ENCODE measurements at places on chromosomes 11 and 22.

GRCh38 chr11:60165538-60165937 lies 17.3 kb downstream of the MS4A6A start:
- no peaks in the 10 kb centered on the region for H3K27me3 ChIP-seq
- H3K36me3 ChIP-seq, result no peaks in the 10 kb centered on the region
- DNase-seq, result no peak

DNA sequence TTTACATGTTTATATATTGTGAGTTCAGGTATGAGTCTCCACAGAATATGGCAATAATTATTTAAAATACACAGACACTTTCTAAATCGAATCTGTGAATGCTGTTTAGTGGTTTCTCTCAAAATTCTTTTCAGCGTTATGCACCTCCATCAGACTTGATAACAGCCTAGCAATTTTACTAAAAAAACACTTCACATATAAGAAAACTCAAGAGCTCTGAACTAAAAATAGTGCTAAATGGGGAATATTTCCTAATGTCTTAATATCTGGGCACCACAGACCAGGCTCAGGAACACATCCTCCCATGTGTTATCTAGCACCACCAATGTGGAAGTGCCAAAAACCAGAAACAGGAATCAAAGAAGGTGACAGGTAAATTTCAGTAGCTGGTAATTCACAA lies 47.9 kb downstream of the ARHGAP32 start:
- no peaks in the 10 kb centered on the region for H3K4me1 ChIP-seq
- no peaks in the 10 kb centered on the region for H3K27me3 ChIP-seq
- no peak for DNase-seq
- no peaks in the 10 kb centered on the region for H3K36me3 ChIP-seq

DNA sequence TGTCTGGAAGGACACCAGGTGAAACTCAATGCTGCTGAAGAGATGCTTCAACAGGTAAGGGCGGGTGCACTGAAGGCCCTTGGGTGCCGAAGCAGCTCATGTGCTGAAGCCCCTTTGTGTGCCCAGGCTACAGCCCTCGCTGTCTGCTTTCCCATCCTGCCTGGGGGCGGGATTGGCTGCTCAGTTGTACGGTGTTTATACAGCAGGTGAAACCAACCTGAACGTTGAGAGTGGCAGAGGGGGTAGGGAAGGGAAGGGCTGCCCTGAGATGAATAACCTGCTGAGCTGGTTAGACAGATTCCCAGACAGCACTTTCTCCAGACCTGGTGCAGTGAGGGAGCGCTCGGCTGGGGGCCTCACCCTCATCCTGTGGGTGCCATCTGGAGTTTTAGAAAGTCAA lies 75.7 kb downstream of the CYB5R2 start:
- H3K36me3 ChIP-seq, result no peaks in the 10 kb centered on the region
- no peak for DNase-seq
- no peak overlapping the region for H3K27ac ChIP-seq
- no peak overlapping the region for H3K4me3 ChIP-seq
- H3K4me1 ChIP-seq, result peaks cover 8% of the 10 kb centered on the region

DNA sequence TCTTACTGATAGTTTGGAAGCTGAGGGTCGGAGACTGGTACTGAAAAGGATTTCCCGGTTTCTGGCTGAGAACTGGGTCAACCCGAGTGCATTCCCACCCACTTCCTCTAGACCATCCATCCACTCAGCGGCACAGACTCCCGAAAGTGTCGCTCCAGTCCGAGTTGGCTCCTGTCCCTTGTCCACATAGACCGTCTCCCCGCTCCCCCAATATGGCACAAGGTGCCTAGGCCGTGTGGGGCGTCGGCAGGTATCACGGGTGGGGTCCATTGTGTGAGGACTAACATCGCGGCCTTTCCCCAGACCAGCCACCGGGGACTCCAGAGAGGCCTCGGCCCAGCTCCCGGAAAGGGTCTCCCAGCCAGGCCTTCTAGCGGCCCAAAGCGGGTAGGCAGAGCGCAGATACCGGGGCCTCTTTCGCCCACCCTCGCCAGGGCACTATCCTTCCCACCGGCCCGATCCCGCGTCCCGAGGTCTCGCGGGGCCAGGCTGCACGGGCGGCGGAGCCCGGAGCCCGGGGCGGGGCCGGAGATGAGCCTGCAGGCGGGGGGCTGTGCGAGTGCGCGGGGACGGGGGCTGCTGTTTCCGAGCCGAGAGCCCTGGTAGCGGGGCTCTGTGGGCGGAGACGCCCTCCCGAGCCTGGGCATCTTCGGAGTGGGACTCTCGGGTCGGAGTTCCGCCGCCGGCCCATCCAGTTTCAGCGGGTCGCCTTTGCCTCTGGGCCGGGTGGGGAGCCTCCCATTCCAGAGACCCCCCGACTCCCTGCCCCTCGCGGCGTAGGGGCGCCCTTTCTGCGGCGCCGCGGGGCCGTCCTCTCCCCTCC lies 21.1 kb downstream of the SERPINH1 start:
- DNase-seq, result peak; percentile 86
- H3K4me1 ChIP-seq, result peaks cover 14% of the 10 kb centered on the region
- peak overlapping the region; percentile 83 for H3K27ac ChIP-seq
- no peaks in the 10 kb centered on the region for H3K27me3 ChIP-seq
- H3K4me3 ChIP-seq, result peak overlapping the region; percentile 33

DNA sequence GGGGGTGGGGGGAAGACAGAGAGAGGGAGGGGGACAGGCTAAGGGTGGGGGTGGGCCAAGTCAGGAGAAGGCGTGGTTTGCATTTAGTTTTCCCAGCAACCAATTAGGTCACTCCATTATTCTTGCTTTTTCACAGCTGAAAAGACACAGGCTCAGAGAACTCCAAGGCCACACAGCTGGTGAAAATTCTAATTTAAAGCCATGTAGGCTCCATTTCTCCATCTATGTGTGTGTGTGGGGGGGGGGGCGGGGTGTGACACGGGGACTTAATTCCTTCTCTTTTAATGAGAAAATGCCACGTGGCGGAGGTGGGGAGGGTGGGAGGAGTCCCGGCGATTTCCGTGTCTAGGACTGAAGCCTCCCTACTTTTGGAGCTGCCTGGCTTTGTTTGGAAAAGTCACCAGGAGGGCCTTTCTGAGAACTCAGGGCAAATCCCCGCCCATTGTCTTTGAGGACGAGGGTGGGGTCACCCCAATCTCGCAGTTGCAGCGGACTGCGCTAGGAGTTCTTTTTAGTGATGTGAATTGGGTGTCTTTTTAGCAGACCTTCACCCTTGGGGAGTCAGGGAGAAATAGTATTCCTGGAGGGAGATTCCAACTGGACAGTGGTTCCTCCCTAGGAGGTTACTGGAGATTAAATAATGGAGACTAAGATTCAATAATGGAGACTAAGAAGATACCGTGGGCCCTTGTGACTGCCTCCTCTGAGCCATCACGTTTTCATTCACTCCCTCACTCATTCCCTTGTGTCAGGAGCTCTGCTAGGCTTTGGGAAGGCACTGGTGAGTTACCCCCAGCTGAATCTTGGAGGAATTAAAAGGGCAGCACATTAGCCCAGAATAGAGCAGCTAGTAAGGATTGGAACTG lies 36.4 kb upstream of the PTPRJ start:
- H3K27ac ChIP-seq, result no peak overlapping the region
- no peaks in the 10 kb centered on the region for H3K4me1 ChIP-seq
- no peaks in the 10 kb centered on the region for H3K27me3 ChIP-seq
- DNase-seq, result no peak
- H3K36me3 ChIP-seq, result no peaks in the 10 kb centered on the region
- no peak overlapping the region for H3K4me3 ChIP-seq

GRCh38 chr11:60763692-60764369 lies 7.2 kb downstream of the MS4A15 start:
- no peak overlapping the region for H3K4me3 ChIP-seq
- H3K36me3 ChIP-seq, result no peaks in the 10 kb centered on the region
- H3K27ac ChIP-seq, result no peak overlapping the region
- H3K27me3 ChIP-seq, result no peaks in the 10 kb centered on the region

DNA sequence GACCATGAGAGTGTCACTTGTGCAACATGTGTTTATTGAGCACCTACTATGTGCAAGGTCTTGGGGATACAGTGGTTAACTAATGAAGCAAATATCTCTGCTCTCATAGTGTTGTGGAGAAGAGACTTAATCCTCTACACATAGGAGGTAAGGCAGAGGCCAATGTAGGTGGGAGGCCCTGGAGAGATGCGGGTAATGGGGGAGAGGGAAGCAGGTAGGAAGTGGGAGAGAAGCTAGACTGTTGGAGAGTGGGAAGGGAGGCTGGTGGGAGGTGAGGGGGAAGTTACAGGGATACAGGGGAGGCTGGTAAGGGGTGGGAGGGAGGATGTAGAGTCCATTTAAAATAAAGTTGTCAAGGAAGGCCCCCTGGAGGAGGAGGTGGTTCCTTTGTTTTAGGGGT lies 240.0 kb downstream of the MIAT start:
- no peaks in the 10 kb centered on the region for H3K27me3 ChIP-seq
- H3K27ac ChIP-seq, result no peak overlapping the region
- no peak overlapping the region for H3K4me3 ChIP-seq
- H3K36me3 ChIP-seq, result no peaks in the 10 kb centered on the region
- DNase-seq, result no peak
- H3K4me1 ChIP-seq, result peaks cover 19% of the 10 kb centered on the region

DNA sequence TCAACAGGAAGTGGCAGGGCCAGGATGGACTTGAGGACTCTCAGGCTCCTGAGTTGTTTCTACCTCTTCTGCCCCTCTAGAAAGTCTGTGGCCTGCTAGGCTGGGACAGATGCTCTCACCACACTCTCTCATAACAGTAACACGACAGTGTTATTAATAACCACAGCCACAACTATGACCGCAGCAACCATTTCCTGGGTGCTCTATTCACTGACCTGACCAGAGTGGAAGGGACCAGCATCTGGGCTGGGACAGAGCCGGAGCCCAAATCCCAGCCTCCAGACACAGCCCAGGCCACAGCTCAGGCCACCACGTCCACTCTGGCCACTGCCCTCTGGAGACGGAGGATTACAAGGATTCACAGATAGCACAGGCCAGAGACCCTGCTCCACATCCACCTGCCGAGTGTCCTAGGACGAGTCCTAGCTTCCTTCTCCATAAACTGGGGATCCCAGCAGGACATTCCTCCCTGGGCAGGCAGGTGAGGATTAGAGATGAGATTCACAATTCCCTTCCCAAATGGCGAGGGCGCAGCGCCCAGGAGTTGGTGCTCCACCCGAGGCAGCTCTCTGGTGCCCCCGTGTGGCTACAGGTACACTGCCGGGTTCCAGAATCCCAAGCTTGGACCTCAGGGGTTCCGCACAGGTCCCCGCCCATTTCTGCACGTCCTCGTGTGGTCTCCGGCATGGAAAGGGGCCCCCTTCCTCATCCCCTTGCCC lies 7.1 kb downstream of the PNPLA5 start:
- peak; percentile 68 for DNase-seq
- H3K4me1 ChIP-seq, result no peaks in the 10 kb centered on the region
- no peak overlapping the region for H3K27ac ChIP-seq
- peaks cover 4% of the 10 kb centered on the region for H3K27me3 ChIP-seq
- H3K4me3 ChIP-seq, result no peak overlapping the region
- no peaks in the 10 kb centered on the region for H3K36me3 ChIP-seq

DNA sequence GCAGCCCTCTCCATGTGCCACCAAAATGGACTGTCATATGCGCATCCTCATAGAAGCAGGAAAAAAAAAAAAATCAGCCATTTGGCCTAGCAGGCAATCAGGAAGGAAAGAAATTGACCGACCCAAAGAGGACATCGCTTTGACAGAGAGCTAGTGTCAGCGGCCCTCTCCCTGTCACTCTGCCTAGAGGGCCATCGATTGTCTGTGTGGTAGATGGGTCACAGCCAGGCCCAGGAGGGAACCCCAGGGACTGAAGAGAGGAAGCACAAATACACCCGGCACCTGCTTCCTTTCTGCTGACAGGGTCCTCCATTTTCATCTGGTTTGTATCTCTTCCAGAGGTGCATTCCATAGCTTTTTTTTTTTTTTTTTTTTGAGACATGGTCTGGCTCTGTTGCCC lies 21.8 kb downstream of the VPS37C start:
- H3K27me3 ChIP-seq, result no peaks in the 10 kb centered on the region
- H3K4me1 ChIP-seq, result peaks cover 15% of the 10 kb centered on the region
- H3K36me3 ChIP-seq, result no peaks in the 10 kb centered on the region
- H3K27ac ChIP-seq, result peak overlapping the region; percentile 39

DNA sequence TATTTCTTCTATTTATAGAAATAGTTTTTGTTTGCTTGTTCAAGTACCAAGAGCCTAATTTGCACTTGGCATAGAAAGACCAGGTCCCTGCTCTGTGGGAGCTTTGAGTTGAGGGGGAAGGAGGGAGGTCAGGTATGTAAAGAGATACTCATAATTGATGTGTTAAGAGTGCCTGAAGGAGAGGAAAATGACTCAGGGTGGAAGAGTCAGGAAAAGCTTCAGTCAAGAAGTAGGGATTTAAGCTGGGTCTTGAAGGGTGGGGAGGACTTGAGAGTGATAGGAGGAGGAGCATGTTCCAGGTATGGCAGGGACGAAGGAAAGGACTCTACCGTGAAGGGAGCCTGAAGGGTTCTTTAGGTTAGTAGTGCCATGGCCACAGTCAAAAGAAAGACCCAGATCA lies 9.0 kb downstream of the RBX1 start:
- H3K27ac ChIP-seq, result peak overlapping the region; percentile 39
- H3K27me3 ChIP-seq, result no peaks in the 10 kb centered on the region
- DNase-seq, result no peak
- H3K4me3 ChIP-seq, result no peak overlapping the region
- H3K36me3 ChIP-seq, result peaks cover 18% of the 10 kb centered on the region

DNA sequence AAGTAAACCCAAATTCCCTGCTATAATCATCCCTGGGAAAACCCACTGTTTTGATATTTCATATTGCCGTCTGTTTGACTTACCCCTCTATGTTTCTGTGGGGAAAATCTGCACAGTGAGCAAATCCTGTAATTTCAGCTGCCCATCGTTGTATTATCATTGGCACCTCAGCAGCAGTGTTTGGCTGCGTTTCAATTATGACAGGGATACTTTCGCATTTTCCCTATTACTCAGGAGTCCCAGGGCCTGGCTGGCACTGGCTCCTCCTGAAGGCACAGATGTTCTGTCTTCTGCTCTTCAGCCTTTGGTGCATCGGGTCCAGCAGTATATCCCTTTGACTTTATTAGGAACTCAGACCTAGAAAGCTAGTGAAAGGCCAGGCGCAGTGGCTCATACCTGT lies 12.2 kb upstream of the MMP12 start:
- H3K4me3 ChIP-seq, result no peak overlapping the region
- no peak for DNase-seq
- no peaks in the 10 kb centered on the region for H3K4me1 ChIP-seq
- H3K27ac ChIP-seq, result no peak overlapping the region
- H3K36me3 ChIP-seq, result no peaks in the 10 kb centered on the region

DNA sequence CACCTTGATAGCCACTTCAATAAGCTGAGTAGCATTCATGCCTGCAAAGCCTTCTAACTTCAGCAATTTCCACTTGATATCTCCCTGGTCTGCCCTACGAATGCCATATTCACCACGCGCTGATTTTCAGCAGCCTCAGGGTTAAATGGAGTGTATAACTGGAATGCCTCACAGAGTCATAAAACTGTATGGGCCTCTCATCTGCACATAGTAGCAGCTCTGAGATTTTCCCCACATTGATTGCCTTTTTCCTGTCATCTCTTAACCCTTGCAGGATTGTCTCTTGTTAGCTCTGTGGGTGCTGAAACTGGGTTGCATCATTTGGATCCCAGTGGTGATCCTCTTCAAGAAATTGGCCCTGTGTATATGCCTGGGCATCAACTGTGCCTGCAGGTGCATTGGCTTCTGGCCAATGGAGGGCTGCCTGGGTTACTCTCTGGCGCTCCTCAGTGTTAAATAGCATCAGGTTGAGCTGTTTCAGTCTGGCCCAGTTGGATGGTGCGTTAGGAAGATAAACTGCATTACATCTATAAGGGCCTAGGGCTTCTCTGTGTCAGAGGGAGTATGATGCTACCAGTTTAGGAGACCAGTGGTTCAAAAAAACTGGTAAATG lies 17.4 kb upstream of the GLYATL1 start:
- H3K4me3 ChIP-seq, result no peak overlapping the region
- H3K27ac ChIP-seq, result no peak overlapping the region
- no peaks in the 10 kb centered on the region for H3K27me3 ChIP-seq

GRCh38 chr11:87961606-87962005 lies 213.6 kb downstream of the RAB38 start:
- no peak overlapping the region for H3K27ac ChIP-seq
- H3K4me1 ChIP-seq, result no peaks in the 10 kb centered on the region
- no peak for DNase-seq
- H3K4me3 ChIP-seq, result no peak overlapping the region
- H3K36me3 ChIP-seq, result no peaks in the 10 kb centered on the region
- no peaks in the 10 kb centered on the region for H3K27me3 ChIP-seq

All from cardiac muscle cell (in vitro differentiated cells and primary cell).